Fibroblast of skin of right quadriceps (primary cell): ENCODE measurements at places on chromosomes 12 and 14.

DNA sequence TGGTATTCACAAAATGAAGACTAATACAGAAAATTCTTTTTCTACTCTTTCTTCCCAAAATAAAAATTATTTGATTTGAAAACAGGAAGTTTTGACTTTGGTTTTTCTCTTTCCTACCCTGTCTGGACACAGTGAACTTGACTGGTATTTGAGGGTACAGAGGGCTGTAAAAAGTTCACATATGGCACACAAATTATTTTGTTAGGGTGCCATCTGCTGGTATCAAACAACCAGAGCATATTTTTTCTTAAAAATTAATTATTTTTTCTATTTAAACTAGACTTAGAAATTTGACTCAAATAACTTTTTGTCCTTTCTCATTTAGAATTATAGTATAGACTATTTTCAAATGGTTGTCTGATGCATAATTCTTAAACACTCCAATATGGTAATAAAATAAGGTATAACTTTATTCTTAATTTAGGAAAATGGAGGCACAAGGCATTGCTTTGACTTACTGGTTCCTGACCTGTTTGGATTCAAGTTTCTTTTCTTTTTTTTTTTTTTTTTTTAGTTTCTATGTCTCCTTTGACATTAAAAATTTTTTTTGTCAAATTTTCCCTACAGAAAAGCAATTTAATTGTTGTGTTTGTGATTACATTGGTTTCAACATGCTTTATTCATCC lies 390.6 kb downstream of the PRKD1 start:
- DNase-seq, result peak; percentile 17

DNA sequence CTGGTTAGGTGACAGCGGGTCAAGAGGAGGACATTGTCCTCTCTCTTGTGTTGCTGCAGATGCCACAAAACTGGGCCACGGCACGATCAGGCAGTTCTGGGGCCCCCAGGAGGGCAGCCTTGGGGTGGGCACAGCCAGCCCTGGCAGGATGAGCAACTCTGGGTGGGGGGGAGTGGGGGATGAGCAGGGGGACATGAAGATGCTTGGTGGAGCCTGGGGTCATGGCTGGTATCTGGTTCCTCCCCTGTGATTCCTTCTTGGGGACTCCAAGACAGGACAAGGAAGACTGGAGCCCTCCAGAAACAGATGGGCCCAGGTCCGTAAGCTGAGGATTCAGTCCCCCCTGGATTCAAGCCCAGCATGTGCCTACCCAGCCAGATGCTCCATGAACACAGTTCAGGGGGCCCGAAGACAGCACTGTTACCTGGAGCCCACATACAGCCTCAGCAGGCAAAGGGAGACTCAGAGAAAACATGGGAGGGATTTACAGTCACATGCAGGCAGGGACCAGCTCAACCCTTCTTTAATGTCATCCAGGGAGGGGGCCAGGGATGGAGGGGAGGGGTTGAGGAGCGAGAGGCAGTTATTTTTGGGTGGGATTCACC lies 10.4 kb downstream of the SERPINA1 start:
- DNase-seq, result no peak

DNA sequence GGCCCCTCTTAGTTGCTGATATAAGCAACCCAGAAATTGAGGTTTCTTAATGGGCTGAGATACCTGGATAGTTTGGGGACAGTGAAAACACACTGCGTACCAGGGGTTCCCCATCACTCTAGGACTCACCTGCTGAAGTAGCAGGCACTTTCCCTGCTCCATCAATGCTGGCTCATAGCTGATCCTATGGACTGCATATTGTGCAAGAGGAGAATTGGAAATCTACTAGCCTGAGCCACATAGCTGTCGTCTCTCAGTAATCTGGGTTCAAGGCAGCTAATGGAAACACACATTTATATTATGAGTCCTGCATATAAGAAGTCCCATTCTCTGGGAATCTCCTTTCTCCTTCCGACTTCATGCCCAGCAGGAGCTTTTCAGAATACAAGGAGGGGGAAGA lies 7.3 kb upstream of the DUSP6 start:
- no peak for DNase-seq

GRCh38 chr12:19003141-19003540 lies 126.4 kb upstream of the PLEKHA5 start:
- DNase-seq, result no peak

DNA sequence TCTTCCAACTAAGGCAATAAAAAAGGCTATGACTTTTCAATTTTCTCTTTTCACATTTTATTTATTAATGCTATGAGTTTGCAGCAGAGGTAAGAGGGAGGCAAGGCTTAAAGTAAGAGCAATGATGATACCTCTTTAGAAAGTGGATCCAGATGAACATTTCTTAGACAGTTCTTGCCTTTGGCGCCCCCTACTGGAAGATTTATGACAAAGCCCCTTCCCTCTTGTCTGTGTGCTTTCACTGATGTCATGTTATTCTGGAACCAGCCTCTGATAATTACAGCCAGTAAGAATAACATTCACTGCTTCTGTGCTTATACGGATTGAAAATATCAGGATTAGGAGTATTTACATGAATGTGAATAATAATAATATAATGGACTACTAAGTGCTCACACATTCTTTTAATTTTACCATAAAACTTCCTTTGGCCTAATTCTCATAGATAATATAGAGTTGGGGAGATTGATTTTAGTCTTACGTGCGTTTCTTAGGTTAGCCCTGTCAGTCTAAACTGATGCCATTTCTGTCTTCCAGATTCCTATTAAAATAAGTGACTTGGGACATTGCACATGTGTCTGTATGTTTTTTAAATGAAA lies 1929.9 kb upstream of the SEL1L start:
- DNase-seq, result peak; percentile 67

GRCh38 chr12:28440081-28440608 lies 249.9 kb downstream of the CCDC91 start:
- no peak for DNase-seq

DNA sequence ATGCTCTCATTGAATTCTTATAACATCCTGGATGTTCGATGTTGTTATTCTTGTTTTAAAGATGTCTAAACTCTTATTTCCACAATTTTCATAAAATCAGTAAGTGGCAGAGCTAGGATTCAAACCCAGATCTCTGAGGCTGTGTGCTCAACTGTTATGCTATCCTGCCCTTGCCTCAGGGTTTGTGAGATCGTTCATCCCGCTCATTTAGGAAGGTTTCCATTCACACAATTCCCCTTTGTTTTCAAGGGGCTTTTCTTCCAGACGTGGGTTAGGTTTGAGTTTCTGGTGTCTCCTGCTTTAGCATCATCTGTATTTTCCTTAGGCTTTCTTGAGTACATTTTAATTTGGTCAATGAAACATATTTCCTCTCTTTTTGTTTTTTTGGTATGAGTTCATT lies 69.3 kb downstream of the APAF1 start:
- no peak for DNase-seq

DNA sequence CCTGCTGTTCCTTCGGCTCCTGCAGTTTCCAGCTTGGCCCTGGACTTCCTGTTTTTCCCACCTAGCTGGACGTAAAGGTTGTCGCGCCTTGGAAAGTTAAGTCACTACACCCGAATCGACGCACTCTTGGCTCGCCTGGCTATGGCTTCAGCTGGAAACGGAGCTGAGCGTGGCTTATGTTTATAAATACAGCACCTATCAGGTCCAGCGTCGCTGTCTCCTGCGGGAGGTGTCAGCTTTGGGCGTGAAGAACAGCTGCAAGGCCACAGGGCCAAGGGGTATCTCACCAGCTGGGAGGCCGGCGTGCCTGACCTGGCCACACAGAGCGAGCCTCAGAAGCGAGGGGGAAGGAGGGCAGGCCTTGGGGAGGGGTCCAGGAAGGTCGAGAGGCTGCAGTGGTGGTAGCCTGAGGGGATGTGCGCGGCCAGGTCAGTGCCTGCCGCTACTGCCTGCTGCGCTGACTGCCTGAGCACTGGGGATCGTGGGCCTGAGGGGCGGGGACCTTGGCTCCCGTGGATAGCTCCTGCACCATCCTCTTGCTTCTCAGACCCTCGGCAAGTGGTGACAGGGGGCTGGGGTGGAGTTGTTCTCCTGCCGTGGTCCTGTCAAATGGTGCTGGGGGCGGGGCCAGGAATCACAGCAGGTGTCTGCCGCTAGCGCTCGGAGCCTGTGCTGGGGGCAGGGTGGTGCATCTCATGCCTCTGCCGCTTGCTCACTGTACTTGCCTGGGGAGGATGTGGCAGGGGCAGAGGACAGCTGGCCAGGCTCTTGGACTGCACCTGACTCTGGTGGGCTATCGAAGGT lies 12.5 kb downstream of the PACS2 start:
- no peak for DNase-seq

DNA sequence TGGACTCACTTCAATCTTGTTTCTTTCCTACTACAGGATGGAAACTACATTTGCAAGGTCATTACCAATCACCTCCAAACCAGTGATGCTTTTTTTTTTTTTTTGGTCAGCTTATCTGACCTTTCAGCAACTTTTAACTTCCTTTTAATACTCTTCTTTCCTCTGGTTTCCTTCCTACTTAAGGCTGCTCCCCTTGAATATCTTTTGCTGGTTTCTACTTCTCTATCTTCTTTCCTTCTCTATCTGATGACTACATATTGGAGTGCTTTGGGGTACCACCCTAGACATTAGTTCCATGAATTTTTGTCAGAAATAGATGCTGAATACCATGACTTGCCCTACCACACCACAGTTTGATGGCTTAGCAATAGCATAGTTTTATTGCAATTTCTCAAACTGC lies 197.7 kb upstream of the DDHD1 start:
- DNase-seq, result no peak

GRCh38 chr12:24470050-24470449 lies 478.9 kb downstream of the BCAT1 start:
- DNase-seq, result peak; percentile 4

- DNase-seq, result no peak
Measured at GRCh38 chr14:63175531-63175930, 28.7 kb upstream of the RHOJ start.

DNA sequence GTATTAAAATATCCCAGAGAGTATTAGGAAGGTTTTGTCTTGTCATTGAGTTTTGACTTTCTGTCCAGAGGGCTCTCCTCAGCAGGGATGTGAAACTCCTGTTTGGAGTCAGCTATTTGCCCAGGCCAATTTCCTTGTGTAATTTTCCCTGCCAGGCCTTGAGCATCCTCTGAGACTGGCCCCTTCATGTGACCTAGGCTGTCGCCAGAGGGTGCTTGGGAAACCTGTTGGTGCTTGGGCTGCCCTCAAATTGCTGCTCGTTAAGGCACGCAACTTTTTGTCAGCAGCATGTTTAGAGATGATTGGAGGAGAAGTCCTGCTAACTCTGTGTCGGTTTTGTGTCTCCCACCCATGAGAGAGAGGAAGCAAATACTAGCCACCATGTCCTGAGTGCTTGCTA lies 39.1 kb downstream of the IQSEC3 start:
- no peak for DNase-seq

- no peak for DNase-seq
Measured at GRCh38 chr12:34363050-34363673, 340.9 kb downstream of the ALG10 start.

- peak; percentile 45 for DNase-seq
Measured at GRCh38 chr14:94394581-94395207, 6.3 kb upstream of the SERPINA1 start.

DNA sequence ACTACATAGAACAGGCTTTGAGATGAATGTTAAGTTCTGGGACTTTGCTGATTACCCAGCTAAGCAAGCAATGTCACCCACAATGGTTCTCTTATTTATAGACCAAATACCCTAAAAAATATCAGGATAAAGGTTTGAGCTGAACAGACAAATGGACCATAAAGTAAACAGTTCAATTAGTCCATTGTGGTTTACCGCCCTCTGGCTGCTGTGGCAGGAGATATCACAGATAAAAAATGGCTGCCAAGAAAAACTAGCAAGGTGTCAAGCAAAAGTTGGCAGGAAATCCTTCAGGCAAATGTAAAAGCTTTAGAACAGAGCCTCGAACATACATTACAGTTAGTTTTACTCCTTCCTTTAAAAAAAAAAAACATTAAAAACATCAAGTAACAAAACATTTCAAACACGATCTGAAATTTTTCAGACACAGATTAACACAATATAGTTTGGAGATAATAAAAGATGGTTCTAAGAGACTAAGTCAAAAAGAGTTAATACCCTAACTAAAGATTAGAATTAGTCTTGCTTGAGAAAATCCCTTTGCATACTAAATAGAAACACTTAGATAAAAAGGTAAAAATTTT lies 41.3 kb downstream of the MED13L start:
- DNase-seq, result peak; percentile 44

DNA sequence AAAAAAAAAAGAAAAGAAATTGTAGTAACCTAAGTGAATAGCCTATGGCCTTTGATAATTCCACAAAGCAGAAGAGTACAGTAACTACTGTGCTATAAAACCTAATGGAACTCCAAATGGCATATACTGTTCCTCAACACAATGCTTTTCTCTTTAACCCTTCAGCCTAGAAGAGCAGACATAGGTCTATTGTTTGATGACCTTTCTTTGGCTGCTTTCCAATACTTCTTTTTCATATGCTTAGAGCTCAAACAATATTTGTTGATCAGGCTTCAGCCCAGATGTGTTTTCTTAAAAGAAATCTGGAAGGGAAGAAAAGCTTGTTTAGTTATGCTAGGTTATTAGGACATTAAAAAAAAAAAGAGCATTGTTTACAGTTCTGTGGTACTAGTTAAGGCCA lies 116.4 kb downstream of the NTN4 start:
- no peak for DNase-seq
